ENCODE measurements at places on chromosomes 11 and 22.
A peak's percentile ranks its signal among the peaks of the same experiment; 100 is the strongest.

DNA sequence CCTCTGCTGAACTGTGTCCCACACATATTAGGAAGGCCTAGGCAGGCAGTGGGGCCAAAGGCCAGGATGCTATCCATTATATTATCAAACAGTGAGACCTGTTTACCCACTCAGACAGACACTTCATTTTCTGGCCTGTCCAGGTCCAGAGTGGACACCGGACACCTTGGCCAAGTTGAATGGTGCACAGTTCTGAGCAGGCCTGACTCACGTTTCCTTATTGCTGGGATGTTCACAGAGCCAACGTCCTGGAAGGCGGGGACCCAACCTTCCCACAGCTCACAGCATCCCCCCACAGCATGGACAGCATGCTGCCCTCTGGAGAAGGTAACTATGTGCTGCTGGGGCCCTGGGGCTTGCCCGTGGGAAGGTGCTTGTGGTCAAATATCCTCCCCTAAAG lies 86.6 kb downstream of the BTBD10 start:
- no peak for DNase-seq

DNA sequence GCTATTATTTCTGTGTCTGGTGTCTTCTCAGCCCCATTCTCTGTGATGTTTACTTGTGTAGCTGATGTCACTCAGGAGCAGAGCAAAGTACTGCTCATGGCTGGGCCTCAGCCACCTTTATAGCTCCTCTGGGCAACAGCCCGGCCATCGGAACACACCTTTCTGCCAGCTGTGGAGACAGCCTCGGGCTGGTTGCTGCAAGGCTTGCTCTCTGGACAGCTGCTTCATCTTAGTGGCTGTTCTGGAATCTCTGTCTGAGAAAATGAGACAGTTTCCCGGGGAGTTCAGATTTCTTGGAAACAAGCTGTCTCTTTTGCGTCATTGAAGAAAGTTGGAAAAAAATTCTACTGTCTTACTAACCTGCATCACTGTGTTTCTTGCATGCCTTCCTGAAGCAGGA lies 20.0 kb downstream of the THY1 start:
- no peak for DNase-seq

GRCh38 chr11:65382033-65382803 lies at the start of gene SLC25A45:
SLC25A45 (minus strand) TSS chr11:65382646; CDS start chr11:65381951, 695 bp downstream.
- DNase-seq: peak; percentile 92

DNA sequence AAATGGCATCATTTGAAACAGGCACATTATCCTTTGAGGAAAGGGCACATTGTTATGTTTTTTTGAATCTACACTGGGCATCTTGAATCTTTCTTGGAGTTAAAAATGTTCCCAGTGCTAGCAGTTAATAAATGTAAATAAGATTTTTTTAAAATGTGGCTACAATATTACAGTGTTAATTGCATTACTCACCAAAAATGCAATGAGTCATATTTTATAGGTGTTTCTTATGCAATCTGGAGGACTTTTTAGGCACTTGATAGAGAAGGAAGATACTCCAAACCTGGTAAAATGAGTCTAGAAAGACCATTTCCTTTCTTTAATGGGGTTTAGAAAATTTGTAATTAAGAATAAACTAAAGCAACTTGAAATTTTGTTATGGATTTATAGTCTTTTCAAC lies 238.0 kb downstream of the METTL15 start:
- no peak for DNase-seq

- DNase-seq: no peak
Observed at GRCh38 chr11:130813638-130814037, 102.6 kb downstream of the SNX19 start.

GRCh38 chr11:79956061-79956460 lies 515.2 kb upstream of the TENM4 start:
- no peak for DNase-seq

- no peak for DNase-seq
Observed at GRCh38 chr11:35735903-35736302, 73.3 kb downstream of the TRIM44 start.

GRCh38 chr11:114953039-114953438 lies 274.7 kb downstream of the NXPE2 start:
- DNase-seq: no peak

DNA sequence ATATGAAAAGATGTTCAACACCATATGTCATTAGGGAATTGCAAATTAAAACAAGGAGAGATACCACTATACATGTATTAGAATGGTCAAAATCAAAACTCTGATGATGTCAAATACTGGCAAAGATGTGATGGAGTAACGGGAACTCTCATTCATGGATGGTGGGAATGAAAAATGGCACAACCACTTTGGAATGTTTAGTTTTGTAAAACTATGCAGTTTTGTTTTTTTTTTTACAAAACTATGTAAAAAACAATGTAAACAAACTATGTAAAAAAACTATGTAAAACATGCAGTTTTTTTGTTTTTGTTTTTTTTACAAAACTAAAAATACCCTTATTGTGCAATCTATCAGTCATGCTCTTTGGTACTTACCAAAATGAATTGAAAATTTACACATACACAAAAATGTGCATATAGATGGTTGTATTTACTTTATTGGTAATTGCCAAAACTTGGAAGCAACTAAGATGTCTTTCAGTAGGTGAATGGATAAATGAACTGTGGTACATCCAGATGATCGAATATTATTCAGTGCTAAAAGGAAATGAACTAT lies 5.0 kb upstream of the USP47 start:
- no peak for DNase-seq

DNA sequence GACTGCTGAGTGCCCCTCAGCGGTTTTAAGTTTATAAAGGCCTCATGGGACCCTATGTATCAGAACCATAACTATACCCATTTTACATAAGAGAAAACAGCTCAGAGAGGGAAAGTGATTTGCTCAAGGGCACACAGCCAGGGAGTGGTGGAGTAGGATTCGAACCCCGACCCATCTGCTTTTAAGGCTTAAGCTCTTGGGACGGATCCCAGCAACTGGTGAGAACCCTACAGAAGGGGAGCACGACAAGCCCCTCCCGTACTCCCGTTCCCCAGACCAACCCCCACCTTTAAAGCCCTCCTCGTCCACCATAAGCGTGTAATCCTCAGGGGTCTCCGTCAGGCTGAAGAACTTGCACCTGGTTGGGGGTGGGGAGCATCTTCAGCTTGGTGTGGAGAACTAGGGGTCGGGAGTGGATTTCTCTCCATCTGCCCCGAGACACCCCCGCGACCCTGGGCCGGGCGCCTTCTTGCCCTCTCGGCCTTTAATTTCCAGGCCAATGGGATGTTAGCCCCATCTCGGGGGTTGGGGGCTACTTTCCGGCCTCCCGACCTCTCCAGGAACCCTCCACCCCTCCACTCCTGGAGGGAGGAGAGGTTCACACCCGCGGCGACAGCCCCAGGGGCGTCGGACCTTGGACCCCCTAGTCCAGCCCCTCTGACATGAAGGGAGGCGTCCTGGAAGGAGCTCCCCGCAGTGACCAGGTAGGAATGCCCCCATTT lies 725 bp downstream of the CASTOR1 start:
- no peak for DNase-seq

GRCh38 chr11:117230286-117230961 lies 1.4 kb downstream of the PCSK7 start:
- peak; percentile 34 for DNase-seq

DNA sequence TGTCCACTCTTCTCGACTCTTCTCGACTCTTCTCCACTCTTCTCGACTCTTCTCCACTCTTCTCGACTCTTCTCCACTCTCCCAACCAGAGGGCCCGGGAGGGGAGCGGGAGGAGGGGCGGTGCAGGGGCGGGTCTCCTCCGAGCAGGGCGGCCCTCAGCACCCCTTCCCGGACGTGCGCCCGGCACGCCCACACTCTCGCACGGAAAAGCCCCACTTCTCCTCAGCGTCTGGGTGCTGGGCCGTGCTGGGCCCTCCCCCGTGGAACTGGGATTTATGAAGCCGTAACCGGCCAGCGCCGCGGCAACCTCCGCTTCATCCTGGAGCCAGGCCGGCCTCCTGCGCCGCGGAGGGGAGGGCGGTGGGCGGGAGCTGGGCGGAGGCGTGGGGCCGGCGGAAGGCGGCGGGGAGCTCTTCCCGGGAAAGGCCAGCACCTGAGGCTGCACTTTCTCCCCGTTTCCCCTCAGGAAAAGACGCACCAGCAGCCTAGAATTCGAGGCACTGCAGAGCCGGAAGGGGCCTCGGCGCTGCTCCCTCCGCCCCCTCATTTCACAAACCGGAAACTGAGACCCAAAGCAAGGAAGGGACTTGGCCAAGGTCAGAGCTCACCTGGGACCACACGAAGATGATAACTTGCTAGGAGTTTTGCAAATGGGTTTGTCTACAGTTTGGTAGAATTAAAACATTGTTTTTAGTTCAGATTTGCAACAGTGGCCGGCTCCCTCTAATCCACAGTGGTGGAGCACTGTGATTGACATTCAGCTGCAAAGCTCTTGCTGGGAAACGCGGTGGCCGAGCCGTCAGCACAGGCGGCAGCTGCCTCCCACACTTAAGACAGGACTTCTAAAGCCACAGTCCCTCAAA lies 31.6 kb upstream of the JAM3 start:
- DNase-seq: peak; percentile 66

- peak; percentile 41 for DNase-seq
Observed at GRCh38 chr11:45110562-45110961, 35.9 kb upstream of the PRDM11 start.

DNA sequence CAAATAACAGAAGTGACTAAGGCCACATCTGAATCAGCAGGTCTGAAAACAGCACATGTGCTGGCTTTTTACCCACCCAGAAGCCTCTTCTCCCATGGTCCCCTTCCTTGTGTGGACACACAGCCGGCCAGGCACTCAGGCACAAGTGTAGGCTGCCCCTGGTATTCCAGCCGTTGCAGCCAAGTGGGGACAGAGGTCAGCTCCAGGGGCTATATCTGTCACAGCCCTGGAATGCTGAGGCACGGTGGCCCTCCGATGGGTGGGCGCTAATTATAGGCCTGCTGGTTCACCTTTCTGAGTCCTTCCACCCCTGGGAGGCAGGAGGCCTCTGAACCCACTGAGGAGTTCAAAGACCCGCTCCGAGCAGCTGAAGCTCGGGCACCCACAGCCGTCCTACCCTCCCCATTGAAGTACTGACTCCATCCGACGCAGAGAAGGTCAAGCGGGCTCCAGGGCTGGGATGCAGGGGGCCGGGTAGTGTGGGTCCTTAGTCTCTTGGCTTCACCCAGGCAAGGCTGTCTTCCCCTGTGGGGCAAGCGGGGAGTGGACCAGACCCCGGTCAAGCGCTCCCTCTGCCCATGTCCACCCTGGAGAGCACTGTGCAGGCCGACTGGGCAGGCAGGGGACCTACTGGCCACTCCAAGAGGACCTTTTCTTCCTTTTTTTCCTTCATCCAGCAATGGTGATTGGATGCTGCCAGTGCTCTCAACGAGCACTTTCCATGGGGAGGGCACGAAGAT lies 14.3 kb downstream of the FGF3 start:
- DNase-seq: no peak

DNA sequence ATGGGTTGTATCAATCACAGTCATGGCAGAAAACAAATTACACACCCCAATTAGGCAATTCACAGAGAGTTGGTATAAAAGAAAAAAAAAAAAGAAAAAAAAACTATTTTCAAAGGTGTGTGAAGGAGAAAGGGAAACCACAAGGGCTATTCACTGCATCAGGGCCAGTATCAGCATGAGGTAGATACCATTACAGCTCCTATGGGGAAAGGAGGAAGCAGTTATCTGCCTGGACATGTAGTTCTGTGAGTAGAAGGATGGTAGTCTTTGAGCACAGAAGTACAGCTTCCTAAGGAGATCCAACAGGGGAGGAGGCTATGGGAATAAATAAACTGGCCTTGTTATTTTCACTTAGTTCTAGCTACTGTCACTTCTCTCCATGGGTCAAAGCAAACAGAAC lies 746.1 kb downstream of the LUZP2 start:
- DNase-seq: no peak

- no peak for DNase-seq
Observed at GRCh38 chr11:121112498-121113455, 11.7 kb downstream of the TECTA start.

- no peak for DNase-seq
Observed at GRCh38 chr11:17521106-17521900, 22.9 kb downstream of the USH1C start.

DNA sequence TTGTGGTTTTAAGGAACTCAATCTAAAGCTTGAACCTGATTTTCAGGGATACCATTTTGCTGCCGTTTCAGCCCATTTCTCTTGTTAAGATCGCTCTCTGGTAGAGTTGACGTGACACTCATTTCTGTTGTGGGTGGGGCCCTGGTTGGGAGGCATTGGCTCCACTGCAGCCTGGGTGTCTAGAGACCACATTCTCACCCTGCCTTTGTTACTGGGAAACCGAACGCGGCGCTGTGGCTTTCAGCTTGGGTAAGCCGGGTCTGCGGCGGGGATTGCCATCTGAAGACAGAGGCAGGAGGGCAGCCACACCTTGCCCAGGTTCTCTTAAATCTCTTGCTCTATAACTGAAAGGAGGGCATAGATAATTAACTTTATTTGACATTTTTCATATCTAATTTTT lies 3.2 kb downstream of the EHF start:
- DNase-seq: no peak

- DNase-seq: no peak
Observed at GRCh38 chr11:76241243-76242000, 35.1 kb upstream of the WNT11 start.

Measured in activated T-cell treated with anti-CD3 and anti-CD28 coated beads, Interleukin-2, amount 50 U/mL, for 1 hour (primary cell).